ENCODE measurements at places on chromosomes 1 and 21.

- no peak for DNase-seq
These were observed 205.7 kb upstream of the RUNX1 start for GRCh38 chr21:35254765-35255138.

DNA sequence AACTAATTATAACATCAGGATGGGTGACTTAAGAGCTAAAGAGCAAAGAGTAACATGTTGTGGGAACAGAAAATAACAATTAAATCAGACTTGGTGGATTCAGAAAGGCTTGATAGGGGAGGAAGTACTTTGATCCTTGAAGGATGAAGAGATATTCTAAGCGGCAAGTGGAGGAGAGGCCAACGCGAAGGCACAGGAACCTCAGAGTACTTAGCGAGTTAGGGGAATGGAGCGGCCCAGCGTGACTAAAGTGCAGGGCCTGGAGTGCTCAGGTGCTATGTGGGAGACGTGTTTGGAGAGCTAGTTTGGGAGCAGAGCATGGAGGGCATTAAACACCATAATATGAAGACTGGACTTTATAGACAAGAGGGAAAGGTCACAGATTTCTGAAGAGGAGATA lies 64.3 kb downstream of the ADCY10 start:
- no peak for DNase-seq

GRCh38 chr21:25457411-25457810 lies 149.9 kb downstream of the MRPL39 start:
- DNase-seq, result peak; percentile 75

DNA sequence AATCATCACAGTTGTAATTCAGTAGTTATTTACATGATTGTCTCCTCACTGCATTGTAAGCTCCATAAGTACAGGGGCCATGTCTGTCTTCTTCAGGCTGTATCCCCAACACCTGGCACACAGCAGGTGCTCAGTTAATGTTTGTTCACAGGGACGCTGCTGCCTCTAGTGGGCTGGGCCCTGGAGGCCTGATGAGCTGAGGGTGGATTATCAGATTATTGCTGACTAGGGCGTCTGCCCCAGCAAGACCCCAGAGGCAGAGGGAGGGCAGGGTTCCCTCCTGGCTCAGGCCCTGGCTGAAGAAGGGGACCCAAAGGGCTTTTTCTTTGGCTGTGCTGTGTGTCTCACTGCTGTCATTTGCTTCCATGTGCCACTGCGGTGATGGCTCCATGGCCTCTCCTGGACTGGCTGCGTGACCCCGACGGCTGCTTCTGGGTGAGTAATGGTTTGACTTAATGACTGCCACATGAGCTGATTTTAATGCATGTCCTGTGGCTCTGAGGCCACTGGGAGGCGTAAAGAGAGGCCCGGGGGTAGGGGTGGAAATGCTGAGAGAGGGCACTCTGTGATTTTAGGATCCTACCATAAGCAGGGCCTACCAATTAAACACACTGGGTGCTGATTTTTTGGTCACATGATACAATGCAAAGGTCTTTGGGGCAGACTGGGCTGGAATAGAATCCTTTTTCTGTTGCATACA lies 20.8 kb upstream of the EPB41 start:
- peak; percentile 62 for DNase-seq

DNA sequence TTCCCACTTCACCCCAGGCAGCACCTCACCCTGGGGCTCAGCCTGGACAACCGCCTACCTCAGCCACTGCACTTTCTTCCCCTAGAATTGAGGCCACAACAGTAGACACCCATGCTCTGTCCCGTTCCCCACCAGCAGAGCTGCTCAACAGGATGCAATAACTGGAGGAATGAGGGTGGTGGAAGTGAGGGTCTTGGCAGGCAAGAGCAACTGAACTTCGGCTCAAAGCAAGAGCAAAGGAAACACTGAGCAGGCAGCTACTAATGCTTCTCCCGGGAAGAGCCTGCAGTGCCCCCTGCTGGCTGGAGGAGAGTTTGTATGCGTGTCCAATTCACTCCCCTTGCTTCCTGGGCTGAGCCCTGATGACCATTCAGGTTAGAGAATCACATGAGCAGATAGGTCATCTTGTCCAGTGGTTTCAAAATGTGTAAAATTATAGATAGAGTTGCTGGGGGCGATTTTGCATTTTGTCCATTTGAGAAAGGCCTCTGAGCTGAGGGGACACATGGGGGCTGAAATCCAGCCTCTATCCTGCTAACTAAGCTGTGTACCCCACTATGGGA lies 13.9 kb downstream of the NT5C1A start:
- peak; percentile 63 for DNase-seq

DNA sequence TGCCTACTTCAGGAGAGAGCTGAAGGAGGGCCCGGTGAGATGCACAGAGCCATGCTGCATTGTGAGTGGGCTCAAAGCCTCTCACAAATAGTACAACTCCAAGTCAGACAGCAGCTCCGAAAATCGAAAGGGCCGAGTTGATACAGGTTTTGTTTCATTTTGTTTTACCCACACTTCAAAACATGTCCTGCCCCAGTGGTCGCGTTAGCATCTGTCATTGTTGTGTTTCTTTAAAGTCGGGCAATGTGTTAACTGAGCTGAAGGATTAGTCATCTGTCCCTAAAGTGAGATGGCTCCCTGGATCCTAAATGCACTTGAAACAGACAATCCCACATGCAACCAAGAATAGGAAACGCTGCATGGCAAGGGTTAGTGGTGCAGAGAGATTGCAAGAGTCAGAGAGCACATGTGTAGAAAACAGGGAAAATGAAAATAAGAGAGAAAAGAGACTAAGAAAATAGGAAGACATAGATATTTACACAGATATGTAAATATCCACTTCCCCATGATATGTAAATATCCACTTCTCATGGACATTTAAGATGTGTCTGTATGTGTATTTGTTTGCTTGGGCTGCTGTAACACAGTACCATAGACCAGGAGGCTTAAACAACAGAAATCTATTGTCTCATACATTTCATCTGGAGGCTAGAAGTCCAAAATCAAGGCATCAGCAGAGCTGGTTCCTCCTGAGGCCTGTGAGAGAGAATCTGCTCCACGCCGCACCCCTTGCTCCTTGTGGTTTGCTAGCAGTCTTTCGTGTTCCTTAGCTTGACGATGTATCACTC lies 131.4 kb upstream of the RAB4A start:
- DNase-seq, result no peak

GRCh38 chr21:31316488-31317169 lies 27.4 kb downstream of the TIAM1 start:
- DNase-seq, result peak; percentile 26

GRCh38 chr21:31260790-31261189 lies 83.3 kb downstream of the TIAM1 start:
- no peak for DNase-seq

GRCh38 chr1:89761901-89762300 lies 58.9 kb upstream of the LRRC8D start:
- no peak for DNase-seq

DNA sequence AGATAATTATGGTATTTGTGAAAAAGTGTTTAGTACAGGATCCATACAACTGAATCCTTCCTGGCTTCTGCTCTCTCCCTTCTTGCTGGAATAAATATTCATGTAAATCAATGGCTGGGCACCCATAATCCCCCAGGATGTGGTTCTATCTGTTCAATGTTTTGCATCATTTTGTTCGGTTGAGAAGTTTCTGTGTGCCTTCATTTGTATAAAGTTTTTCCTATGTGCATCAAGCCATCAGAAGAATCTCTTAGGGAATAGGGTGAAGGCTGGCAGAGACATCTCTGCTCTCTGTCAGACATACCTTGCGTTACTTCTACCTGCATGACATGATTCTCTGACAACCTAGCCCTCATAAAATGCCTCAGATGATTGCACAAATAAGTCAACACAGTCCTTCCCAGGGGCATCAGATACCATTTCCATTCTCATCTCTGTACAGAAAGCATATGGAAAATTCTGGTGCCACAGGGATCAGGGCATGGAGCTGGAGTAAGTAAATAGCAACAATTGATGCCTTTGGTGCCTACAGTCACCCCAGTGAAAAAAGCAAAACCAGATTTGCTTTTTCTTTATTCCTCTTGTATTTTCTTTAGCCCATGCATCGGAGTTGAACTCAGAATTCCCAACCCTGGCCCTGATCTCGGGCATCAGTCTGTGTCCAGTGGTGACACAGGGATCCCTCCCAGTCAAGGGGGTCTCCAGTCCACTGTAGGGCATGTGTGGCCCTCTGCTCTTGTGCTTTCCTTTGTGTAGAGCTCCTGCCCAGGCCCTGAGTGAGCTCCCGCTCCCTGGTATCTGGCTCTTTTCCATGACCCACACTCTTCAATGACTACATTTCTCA lies 39.7 kb upstream of the ATP1A1 start:
- no peak for DNase-seq

- peak; percentile 13 for DNase-seq
These were observed 23.0 kb downstream of the TATDN3 start for GRCh38 chr1:212814537-212815334.

DNA sequence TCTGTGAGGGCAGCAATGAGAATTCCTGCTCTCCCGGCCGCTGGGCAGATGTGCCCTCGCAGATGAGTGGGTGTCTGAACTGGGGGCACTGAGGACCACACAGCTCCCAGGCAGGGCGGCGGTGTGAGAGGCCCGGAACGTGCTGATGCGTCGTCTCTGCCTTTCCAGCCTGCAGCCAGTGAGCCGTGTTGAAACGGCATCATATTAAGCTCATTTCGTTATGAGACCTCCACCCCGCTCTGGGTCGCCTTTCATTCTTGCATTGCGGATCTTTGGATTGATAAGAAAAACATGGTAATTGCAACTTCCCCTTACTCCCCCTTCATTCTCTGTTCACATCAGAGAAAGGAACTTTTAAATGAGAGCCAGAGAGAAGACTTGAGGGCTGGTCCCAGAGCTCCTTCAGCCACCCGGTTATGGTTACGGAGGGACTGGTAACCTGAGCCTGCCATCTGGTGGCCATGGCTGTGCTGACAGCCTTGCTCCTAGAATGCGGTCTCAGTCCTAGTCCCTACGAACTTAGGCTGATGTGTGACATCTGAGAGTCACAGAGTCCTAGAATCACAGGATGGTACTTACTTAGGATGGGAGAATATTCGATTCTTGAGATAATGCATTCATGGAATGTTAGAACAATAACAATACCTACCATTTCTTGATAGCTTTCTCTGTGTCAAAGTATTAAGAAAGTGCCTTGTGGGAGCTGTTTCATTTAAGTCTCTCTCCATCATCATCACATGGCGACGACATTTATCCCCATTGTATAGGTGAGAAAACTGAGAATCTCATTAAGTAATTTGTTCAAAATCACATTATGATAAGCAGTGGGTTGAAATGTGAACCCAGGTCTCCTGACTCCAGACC lies 271.0 kb downstream of the TRABD2B start:
- DNase-seq, result peak; percentile 60

GRCh38 chr1:235859789-235860188 lies 6.9 kb downstream of the LYST start:
- DNase-seq, result no peak
